ENCODE measurements at places on chromosomes 1 and 21.

- DNase-seq: no peak
Observed at GRCh38 chr1:160538985-160539651, 16.1 kb upstream of the SLAMF6 start.

- no peak for DNase-seq
Observed at GRCh38 chr1:44293761-44294315, 61.2 kb downstream of the ERI3 start.

DNA sequence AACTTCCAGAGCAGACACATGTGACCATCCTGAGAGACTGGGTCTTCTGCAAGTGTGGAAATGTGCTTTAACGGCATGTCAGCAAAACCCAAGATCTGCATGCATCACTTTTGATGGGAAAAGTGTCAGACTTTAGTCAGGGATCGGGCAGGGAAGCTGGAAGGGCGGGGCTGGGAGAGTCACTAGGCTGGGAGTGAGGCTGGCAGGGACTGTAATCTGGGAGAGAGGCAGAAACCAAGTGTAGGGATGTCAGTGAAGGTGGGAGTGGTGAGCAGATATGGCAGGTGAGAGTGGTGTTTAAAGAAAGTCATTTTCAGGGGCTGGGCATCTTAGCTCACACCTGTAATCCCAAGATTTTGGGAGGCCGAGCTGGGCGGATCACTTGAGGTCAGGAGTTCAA is 11.3 kb downstream of the CDA start:
- DNase-seq: no peak

- peak; percentile 10 for DNase-seq
Observed at GRCh38 chr1:172002725-172003345, 161.5 kb downstream of the DNM3 start.

DNA sequence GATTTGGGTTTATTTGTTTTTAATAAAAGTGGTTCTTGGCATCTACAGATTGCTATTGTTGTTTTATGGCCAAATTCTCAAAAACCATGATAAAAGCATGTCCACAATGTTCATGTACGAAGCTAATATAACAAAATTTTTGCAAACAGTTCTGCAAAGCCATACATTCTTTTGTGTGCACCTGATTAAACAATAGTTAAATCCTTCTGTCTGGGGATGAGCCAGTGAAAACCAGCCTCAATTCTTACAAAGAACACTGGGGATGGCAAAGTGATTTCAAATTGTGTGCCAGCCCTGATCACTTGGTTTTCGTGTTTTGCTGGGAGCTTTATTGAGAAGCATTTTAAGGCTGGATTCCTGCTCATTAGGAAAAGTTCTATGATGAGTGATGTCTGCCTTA is 149.1 kb upstream of the MAGI3 start:
- DNase-seq: no peak

GRCh38 chr1:230422221-230422981 is 3.7 kb downstream of the PGBD5 start:
- DNase-seq: no peak

DNA sequence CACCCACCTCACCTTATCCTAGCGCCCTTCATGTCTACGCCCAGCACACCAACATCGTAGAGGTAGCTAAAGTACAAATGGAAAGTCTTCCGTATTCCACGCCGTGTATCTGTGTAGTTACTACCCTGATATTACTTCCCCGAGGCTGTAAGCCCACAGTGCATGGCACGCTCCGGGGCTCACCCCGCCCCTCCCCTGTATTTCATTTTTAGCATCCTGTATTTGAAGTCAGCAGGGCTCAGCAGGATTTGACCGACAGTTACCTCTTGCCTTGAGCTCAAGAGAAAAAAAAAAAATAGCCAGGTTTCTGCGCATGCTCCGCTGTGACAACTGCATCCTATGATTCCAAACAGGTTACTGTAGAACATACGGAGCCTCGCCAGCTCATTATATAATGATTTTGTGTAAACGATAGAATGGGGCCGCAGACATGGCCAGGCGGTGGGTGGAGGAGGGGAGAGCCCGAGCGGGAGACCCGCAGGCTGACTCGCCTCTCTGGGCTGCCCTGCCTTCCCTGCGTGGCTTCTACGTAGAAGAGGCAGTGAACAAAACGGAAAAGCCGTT is 1.3 kb downstream of the ABCG1 start:
- peak; percentile 70 for DNase-seq

DNA sequence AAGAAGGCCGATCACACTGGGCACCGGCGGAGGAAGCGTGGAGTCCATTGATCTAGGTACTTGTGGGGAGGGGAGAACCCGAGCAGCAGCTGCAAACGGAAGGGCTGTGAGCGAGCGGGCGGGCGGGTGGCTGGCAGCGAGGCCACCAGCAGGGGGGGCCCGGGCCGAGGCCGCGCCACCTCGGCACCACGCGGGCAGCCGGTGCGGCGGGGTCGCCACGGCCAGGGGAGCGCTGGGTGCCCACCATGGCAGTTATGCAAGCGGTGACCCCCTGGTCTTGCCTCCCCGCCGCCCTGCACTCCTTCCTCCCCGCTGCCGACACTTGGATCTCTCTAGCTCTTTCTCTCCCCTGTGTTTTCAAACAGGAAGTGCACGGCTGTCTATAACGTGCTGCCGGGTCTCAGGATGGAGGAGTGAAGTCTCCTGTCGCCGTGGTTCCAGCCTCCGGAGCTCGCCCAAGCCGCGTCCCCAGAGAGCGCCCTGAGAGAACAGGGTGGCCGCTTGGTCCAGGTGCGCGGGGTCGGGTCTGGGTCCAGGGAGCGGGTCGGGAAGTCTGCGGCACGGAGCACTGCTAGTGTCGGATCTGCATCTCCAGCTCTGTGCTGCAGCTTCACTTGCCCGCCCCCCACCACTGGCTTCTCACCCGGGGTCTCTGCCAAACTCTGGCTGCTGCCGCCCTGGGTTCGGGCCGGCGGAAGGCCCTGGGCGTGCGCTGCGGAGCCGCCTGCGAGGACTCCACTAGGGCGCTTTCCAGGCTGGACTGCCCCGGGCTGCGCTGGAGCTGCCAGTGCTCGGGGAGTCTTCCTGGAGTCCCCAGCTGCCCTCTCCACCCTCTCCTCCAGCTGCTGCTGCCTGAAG is 22.7 kb downstream of the LRRC8D start:
- DNase-seq: peak; percentile 70

GRCh38 chr1:192654591-192655251 is 18.8 kb downstream of the RGS13 start:
- no peak for DNase-seq

GRCh38 chr1:3735688-3736087 is 16.6 kb upstream of the CCDC27 start:
- DNase-seq: no peak

- no peak for DNase-seq
Observed at GRCh38 chr1:86466986-86467385, 1.7 kb upstream of the CLCA1 start.

DNA sequence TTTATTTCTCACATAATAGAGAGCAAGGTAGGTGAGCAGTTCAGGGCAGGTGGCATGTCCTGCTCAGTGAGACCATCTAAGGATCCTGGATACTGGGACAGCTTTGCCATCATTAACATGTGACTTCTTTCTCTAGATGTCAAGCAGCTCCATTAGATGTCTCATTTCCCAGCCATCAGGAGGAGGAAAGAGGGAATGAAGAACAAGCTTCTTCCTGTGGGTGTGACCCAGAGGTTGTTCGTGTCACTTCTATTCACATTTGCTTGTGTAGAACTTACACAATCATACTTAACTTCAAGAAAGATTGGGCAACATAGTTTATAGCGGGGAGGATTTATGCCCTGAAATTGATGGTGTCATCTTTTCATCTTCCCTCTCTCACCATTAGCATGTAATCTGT is 169.2 kb upstream of the B3GALT2 start:
- DNase-seq: no peak

DNA sequence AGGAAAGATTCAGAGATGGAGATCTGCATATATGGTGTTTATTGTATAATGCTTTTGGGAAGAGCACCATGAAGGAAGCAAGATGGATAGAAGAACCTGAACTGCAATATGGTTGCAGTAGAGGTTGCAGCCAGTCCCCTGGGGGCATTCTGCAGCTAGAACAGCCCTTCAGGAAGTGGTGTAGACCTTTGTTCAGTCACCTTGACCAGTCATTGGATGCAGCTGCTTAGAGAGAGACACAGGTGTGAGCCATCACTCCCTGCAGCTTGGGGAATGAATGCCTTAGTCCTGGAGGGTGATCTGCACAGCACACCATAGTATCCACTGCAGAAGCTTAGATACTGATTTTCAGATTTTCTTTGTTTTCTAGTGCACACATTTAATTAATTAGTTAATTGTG is 42.3 kb downstream of the NEK7 start:
- no peak for DNase-seq

DNA sequence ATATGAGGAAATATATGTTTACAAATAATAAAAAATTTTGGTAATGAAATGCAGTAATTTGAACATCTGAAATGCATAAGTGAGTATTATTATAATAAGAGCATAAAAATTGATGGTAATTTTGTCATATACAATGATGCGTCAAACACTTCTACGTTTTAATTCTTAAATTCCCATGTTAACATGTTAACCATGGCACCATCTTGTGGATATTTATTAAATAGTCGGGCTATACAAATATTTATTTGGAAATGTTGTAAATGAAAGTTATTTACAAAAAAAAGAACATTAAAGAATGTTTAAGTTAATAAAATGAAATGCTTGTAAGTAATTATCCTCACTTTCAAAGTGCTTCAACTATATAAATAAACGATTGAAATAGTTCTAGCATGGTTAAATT is 57.2 kb upstream of the C1orf185 start:
- DNase-seq: no peak

DNA sequence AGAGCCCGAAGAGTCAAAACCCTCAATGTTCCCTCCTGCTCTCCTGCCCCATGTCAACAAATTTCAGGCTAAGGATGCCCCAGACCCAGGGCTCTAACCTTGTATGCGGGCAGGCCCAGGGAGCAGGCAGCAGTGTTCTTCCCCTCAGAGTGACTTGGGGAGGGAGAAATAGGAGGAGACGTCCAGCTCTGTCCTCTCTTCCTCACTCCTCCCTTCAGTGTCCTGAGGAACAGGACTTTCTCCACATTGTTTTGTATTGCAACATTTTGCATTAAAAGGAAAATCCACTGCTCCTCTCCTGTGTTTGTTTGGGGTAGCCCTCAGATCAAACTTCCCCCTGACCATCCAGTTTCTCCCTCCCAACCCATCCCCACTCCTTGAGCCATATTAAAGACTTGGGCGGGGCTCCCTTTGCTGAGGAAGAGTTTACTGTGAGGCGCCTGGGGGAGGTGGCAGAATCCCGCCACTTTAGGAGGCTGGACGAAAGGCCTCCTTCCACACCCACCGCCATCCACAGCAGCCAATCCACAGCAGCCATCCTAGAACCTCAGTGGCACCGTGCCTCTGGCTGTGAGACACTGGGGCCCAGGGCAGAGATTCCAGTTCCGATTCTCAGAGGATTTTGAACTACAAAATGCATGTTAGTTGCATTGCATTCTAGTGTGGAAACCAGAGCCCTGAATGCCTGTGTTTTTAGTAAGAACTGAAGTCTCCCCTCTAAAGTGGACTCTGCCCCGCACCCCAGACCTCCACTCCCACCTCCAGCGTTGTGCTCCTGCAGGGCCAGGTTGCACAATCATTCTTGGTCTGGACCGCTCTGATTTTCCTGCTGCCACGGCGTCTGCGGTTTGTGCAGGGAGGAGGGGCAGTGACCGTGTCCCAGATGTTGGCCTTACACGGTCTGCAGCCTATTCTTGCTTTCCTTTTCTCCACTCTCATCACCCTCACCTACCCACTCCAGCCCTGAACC is 3.0 kb downstream of the OLFML3 start:
- DNase-seq: no peak

DNA sequence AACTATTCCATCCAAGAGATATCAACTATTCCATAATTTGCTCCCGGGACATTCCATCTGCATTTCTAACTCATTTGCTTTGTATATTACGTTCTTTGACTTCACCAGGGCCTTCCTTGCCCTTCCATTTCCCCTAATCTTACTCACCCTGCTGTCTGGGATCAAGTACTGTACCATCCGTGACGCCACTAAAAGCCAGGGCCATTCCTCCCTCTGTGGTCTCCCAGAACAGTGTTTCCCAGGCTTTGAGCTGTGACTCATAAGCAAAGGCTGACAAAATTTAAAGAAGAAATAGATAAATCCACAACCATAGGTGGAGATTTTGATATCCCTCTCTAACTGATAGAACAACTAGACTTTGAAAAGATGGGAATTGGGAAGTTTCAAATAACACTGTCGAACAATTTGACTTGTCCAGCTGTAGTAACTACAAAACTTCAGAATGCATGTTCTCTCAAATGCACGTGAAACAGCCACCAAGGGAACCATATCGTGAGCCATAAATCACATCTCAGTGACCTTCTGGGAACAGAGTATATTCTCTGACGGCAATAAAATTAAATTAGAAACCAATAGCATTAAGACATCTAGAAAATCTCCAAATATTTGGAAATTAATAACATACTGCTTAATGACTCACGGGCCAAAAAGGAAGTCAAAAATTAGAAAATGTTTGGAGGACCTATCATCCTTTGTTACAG is 501.0 kb downstream of the SETD4 start:
- DNase-seq: no peak

Measured in A549 (cell line).